ENCODE measurements at places on chromosomes 5 and 9.

GRCh38 chr5:82924226-82925060, 152.8 kb downstream of the TMEM167A start:
- DNase-seq: peak; percentile 9

DNA sequence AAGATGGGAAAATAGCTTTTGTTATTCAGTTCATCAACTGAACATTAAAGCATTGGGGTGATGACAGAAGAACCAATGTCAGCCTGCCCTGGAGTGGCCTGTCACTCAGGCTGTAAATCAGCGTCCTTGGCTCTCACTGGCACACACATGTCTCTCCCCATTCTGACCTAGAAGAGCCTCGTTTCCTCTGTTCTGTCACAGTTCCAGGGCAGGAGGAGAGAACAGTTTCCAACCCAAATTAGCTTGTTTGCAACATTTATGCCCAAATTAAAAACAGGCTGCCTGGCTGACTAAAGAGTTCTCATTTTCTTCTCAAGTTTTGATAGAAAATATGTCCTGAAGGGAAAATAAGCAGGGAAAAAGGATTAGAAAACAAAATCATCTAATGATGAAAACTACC, 520.1 kb downstream of the CHSY3 start:
- DNase-seq: no peak

GRCh38 chr5:168784454-168784853, 205.3 kb upstream of the PANK3 start:
- no peak for DNase-seq

DNA sequence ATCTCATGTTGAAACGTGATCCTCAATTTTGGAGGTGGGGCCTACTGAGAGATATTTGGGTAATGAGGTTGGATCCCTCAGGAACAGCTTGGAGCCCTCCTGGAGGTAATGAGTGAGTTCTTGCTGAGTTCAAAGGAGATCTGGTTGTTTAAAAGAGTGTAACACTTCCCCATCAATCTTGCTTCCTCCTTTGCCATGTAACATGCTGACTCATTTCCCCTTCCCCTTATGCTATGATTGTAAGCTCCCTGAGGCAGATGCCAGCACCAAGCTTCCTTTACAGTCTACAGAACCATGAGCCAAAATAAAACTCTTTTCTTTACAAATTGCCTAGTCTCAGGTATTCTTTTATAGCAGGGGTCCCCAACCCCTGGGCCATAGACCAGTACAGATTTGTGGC, 352.3 kb downstream of the SLCO4C1 start:
- no peak for DNase-seq

DNA sequence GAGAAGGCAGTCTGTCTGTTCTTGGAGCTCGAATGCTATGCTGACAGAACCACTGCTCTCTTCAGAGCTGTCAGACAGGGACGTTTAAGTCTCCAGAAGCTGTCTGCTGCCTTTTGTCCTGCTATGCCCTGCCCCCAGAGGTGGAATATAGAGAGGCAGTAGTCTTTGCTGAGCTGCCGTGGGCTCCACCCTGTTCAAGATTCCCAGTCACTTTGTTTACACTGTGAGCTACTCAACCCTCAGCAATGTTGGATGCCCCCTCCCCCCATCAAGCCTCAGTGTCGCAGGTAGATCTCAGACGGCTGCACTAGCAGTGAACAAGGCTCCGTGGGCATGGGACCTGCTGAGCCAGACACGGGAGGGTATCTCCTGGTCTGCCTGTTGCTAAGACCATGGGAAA, 344.2 kb downstream of the TMEM161B start:
- DNase-seq: no peak

DNA sequence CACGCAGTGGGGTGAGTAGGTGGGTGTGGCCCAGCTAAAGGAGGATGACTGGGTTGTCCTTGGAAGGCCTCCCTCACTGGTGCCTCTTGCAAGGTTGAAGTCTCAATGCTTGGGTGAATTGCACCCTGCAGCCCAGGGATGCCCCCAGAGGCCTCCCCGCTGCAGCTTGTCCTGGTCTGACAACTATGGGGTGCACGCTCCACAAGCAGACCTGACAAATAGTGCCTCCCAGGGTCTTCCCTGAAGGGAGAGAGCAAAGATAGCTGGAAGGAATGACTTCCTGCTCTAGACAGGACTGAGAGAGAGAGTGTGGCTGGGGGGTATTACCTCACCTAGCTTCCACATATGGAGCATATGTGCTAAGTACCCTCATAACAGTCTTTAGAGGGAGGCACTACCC, 1.7 kb downstream of the PSD2 start:
- no peak for DNase-seq

GRCh38 chr5:74355041-74355824, 285.3 kb downstream of the ENC1 start:
- DNase-seq: no peak

DNA sequence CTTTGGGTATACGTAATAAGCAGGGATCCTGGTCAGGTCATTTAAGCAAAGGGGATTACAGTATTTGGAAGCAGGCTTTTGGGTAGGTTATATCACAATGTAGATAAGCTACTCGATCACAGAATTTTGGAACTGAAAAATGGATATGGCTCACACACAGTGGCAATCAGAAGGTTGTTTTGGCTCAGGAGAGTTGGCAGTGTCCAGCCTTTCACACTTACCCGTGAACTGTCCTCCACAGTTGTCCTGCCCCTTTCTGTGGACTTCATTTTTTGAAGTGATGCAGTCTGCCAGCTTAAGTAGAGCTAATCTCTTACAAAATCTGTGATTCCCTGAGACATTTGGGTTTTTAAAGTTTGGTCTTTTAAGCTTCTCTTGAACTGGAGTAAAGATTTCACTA, 30.7 kb downstream of the ICE1 start:
- DNase-seq: no peak

- DNase-seq: no peak
Observed at GRCh38 chr5:5330728-5331452, 91.6 kb upstream of the ICE1 start.

DNA sequence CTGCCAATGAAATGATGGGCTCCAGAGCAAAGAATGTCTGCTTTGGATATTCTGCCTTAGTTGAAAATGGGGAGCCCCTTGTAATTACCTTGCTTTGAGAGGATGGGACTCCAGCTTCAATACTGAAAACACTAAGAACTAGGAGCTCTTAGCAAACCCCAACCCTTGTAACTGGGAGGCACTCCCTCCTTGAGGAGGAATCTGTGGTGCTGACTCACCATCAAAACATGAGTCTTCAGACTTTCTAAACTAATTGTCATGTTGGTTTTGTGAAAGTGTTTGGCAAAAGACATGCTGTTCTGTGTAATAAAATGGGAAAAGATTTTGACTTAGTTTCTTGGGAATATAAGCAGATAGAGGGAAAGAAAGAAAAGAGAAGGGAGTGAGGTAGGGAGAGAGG, 91.9 kb upstream of the PTPRD start:
- DNase-seq: peak; percentile 55

GRCh38 chr5:24368115-24368514, 276.7 kb downstream of the CDH10 start:
- no peak for DNase-seq

GRCh38 chr5:12242950-12243888, 339.0 kb upstream of the CTNND2 start:
- peak; percentile 4 for DNase-seq

DNA sequence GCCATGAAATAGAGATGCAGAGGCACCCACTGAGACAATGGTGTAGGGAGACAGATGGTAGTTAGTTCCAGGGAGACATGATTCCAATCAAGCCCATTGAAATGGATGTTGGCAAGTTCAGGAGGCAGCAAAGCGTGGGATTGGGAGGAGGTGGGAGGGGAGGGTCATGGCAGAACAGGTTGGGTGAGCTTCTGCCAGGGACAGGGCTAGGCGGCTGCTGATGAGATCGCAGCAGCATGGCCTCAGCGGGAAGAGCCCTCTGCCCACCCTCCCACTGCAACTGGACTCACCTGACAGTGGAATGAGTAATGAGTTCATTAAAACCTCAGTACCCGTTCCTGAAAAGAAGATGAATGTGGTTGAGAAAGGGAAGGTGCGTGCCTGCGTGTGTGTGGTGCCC, 418.2 kb downstream of the CDK5RAP2 start:
- no peak for DNase-seq
